ENCODE measurements at places on chromosomes 4 and X.

- no peak for DNase-seq
Observed at GRCh38 chrX:11064276-11064675, 46.9 kb upstream of the HCCS start.

DNA sequence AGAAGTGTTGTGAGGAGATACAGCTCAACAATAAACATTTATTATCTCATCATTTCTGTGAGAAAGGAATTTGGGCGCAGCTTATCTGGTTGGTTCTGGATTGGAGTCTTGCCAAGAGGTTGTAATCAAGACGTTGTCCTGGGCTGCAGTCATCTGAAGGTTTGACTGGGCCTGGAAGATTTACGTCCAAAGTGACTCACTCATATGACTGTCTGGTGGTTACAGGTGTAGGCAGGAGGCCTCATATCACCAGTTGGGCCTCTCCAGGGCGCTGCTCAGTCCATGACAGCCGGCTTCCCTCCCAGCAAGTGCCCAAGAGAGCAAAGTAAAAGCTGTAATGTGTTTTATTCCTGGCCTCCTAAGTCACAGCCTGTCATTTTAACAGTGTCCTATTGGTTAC lies 106.3 kb downstream of the USP46 start:
- no peak for DNase-seq

GRCh38 chr4:7557456-7557855 lies 122.7 kb upstream of the PSAPL1 start:
- no peak for DNase-seq

DNA sequence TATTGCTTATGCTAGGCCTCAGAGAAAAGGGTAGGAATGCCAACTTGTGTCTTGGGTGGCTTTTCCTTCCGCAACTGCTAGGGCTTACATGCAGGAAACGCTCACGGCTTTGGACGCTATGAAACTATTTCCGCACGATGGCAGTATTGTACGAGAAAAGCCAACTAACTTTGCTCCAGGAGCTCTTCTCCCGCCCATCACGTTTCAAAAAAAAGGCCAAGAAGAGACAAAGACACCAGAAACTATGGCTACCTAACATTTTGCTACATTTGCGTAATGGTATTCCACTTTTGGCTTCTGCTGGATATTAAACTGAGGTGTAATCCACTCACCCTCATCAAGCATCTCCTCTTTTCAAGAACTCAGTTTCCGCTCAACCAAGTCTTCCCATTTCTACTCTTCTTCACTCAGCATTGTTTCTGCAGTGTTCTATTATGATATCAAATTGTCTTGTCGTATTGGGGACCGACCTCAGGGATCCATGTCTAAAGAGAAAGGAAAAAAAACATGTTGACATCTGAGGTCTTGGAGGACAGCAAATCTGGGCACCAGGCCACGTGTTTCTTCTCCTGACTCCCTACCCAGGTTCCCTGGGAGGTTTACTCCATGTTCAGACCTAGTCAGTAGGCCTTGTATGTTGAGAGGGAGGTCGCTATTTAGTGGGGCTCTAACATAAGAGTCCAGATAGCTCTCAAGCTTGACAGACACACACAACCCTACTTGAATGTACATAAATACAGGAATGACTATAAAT lies 239.4 kb upstream of the STK26 start:
- DNase-seq = peak; percentile 78

DNA sequence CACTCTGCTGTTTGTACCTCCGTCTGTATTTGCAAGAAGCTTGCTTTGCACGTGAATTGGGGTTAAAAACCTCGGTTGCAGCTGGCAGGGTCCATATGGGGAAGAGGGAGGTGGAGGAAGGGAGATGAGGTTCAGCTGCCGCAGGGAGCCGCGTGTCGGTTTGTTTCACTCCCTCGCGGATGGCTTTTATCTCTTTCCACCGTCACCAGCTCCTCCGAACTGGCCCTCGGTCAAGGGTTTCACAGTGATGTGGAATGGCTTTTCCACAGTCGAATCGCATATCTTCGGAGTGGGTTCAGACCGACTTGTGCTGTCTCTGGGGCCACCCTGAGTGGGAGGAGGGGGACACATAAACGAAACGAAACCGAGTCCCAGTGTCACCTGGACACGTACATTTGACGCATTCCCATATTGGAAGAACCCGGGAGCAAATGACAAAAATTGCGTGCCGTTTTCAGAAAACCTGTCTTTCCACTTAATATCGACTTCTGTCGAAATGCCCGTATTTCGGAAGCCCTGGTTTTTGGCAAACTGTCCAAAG lies 929 bp downstream of the ZBTB33 start:
- DNase-seq = peak; percentile 21

DNA sequence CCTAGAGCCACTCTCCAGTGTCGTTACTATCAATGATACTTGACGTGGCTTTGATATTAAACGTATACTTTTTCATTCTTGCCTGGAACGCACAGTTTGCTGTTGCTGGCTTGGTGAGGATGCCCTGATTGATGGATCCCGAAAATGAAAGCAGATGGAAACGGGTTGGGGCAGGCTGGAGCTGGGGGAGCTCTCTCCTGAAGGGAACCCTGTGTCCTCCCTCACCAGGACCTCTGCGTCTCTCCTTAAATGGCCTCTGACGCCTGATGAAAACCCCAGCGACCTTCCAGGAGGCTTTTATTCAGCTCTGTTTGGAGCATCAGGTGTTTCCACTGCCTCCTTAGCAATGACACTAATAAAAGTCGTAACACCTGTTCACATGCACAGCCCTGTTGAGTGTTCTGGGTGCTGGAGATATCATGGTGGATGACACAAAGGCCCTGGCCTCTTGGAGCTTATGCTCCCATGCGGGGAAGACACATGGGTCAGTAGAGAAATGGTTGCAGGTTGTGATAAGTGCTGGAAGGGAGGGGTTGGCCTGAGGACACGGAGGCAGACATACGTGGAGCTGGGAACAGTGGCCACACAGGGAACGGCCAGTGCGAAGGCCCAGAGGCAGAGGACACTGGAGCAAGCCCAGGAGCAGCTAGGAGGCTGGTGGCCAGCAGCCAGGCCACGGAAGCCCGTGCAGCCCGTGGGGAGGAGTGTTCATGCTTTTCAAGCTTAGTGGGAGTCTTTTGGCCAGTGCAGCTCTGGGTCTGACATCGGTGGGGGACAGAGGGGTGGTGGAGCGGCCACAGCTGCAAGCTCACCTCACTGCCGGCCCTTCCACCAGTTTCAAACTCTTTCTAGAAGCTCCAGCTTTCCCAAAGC lies 7.5 kb downstream of the MSANTD1 start:
- peak; percentile 5 for DNase-seq
